ENCODE measurements at places on chromosomes 13 and 19.

- no peak for DNase-seq
Observed at GRCh38 chr13:106499896-106500295, 35.6 kb downstream of the EFNB2 start.

DNA sequence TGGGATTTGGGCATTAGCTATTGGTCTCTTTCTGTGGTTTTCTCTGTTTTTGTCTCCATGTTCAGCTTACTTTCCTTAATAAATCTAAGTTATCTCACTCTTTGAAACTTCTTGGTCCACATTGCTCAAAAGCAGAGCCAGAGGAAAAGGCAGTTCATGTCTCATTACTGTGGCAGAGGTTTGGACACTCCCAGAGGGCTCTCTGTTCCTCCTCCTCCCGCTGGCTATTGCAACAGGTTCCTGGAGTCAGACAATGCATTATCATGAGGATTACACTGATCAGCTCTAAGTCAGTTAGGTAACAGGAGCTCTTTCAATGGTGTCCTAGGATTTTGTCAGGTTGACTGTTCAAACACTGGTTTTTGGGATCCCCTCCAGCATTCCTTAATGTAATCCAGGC, 298.8 kb downstream of the NDFIP2 start:
- DNase-seq = no peak

DNA sequence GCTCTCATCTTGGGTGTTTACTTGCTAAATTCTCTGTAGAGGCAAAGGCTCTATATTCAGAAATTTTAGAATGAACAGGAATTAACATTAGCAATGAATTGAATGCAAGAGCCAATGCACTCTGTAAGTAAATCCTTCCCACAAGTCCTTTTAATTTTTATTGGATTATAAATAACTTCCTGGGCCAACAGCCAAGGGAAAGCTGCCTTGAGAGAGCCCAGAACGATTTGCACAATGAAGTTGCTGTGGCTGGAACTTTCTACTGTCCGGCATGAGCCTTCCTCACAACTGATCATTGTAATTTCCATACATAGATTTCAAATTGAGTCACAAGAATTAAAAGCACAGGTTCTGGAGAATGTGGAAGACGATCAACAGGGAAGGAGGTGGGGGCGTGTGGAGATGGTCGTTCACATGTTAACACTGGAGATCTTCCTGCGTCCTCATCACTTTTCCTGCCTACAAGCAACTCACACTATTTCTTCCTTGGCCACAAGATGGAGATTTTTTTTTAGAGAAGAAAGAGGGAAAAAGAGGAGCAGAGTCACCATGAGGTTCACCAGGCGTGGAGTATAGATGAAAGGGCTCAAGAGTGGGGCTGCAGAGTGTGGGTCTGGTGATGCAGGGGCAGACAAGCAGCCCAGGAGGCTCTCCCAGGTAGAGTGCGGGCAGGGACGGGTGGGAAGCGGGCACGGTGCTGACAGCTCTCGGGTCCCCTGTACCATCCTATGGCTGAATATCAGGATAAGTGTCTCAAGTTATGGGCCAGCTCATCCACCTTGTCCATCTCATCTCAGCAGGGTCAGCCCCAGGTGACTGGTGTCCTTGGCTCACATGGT, 110.7 kb downstream of the SOX1 start:
- DNase-seq = no peak

DNA sequence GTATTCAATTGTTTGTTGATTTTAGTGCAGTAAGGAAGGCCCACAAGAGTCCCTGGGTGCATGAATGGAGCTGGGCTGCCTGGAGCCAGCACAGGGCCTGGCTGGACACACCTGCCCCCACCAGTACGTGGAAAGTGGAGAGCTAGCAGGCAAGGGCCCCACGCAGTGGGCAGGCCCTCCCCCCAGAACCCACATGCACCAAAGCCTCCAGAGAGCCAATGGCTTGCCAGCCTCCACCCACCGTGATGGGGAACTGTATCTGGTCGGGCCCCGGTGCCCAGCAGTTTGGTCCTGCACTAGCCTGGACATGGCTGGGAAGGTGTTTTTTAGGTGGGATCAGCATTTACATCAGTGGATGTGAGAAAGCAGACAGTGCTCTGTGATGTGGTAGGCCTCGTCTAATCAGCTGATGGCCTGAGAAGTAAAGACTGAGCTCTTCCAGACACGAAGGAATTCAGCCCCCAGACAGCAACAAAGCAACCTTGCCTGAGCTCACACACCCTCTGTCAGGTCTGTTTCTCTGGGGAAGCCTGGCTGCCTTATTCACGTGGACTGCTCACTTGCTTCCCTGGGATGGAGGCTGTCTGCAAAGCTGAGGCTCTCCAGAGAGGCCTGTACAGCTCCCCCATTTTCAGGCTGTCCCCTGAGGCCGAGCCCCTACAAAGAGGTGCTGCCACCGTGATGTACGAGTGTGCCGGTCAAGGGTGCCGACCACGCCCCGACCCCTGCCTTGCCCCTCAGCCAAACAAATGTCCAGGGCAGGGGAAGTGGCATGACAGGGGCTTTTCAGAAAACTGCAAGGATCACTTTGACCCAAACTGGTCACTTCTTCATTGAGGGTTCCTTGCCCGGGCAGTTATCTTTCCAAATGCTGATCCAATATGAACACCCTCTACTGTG, 27.5 kb downstream of the RAB20 start:
- DNase-seq = no peak

GRCh38 chr13:76164290-76164689, 528.2 kb downstream of the LMO7 start:
- no peak for DNase-seq

GRCh38 chr13:24097667-24098066, 62.9 kb upstream of the SPATA13 start:
- no peak for DNase-seq

GRCh38 chr13:28476919-28477708, 17.8 kb downstream of the FLT1 start:
- DNase-seq = no peak

- DNase-seq = no peak
Observed at GRCh38 chr13:30984620-30985019, 52.2 kb downstream of the TEX26 start.

- DNase-seq = no peak
Observed at GRCh38 chr13:50238922-50239321, 223.7 kb downstream of the KCNRG start.

- no peak for DNase-seq
Observed at GRCh38 chr19:48967346-48968178, 2.5 kb downstream of the FTL start.

DNA sequence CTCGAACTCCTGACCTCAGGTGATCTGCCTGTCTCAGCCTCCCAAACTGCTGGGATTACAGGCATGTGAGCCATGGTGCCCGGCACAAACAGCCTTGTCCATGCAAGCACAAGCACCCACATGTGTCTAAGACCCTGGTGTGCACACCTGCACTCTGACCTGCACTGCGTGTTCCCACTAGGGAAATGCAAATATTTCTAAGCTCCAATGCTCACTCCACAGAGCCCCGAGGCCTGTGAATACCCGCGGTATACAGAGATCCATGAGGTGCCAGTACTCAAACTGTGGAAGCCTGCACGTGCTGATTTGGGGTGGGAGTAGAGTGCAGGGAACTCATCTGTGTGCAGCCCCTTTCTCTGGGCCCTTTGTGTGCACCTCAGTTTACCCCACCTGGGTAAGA, 14.7 kb downstream of the GADD45B start:
- no peak for DNase-seq

DNA sequence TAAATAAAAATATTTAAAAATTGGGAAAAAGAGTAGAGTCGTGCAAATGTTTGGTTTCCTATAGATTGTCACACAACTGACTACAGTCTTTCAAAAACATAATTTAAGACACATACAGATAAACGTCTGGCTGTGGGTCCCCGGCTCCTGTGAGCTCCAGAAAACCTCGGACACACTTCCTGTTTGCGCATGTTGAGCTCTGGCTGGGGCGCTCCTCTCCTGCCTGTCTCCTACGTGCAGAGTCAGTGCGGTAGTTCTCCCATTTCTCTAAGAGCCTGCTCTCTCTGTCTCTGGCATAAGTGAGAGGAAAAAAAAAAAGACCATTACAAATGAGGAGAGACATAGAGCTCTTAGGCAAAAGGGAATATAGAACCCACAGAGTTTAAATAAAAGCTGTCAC, 128.2 kb upstream of the OBI1 start:
- no peak for DNase-seq

- DNase-seq = no peak
Observed at GRCh38 chr19:41918653-41919244, 9.5 kb downstream of the ERFL start.

GRCh38 chr19:35123573-35123972, 8.0 kb downstream of the FXYD3 start:
- DNase-seq = no peak

GRCh38 chr13:95573221-95573620, 20.7 kb downstream of the CLDN10 start:
- DNase-seq = no peak

GRCh38 chr13:41699759-41700158, 242.4 kb downstream of the RGCC start:
- DNase-seq = no peak

GRCh38 chr19:756236-756635, 5.3 kb downstream of the MISP start:
- no peak for DNase-seq

- no peak for DNase-seq
Observed at GRCh38 chr13:75092143-75092542, 389.8 kb downstream of the TBC1D4 start.

GRCh38 chr19:35902870-35903475, 644 bp downstream of the HCST start:
- no peak for DNase-seq

GRCh38 chr19:53192771-53193534, at the start of gene ZNF665:
Gene ZNF665 (minus strand): TSS chr19:53193358. CDS start chr19:53182898, 10,460 bp downstream.
- no peak for DNase-seq

DNA sequence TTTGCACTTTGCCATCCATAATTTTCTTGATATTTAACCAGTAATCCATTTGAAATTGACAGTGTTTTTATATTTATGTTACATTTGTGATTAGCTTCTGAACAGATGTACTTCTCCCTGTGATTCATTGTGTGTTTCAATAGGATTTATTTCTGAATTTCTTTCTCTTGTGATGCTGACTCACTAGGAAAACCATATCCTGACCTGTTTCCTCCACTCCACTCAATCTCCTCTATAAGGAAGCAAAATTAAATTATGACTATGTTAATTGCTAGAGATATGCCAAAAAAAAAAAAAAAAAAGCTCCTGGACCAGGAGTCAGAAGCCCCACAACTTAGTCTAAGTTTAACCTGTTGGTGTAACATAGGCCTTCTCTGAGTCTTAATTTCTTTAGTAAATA, 614.6 kb upstream of the SPRY2 start:
- DNase-seq = no peak

DNA sequence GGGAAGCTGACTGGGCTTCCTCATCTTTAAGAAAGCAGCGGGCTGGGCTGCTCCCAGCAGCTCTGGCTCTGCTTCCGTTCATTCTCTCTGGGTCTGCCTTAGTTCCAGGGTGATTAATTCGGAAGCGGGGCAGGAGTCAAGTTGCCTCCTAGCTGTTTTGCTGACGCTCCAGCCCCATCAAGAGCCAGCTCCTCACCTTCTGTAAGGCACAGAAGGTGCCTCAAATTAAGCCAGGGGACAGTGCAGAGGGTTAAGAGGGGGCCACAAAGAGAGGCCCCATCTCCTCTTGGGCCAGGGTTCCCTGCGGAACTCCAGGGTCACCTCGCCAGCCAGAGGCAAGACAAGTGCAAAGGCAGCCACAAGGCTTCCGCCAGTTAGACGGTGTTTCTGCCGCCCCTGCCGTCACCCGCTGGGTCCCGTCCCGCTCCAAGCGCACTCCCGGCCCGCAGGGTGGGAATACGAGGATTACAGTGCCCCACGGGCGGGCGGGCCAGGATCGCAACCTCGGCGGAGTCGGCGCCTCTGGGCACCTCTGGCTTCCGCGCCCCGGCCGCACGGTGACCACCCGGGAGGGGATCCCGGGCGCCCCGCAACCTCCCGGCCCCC, 508 bp downstream of the SLC15A1 start:
- no peak for DNase-seq

DNA sequence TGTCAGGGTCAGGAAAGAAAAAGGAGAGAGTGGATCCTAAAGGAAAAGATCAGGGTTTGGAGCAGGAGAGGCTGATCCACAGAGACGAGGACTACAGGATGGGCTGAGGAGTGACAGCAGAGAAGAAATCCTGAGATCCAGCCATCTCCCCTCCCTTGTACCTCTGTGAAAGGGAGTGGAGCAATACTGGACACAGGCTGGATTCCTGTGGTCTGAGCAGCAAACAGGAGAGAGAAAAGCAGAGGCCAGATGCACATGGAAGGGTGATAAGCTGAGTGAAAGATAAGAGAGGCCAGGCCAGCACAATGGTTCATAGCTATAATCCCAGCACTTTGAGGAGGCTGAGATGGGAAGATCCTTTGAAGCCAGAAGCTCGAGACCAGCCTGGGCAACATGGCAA, 472.1 kb upstream of the TSHZ3 start:
- DNase-seq = no peak

GRCh38 chr13:23723471-23723870, 153.3 kb downstream of the TNFRSF19 start:
- DNase-seq = no peak

DNA sequence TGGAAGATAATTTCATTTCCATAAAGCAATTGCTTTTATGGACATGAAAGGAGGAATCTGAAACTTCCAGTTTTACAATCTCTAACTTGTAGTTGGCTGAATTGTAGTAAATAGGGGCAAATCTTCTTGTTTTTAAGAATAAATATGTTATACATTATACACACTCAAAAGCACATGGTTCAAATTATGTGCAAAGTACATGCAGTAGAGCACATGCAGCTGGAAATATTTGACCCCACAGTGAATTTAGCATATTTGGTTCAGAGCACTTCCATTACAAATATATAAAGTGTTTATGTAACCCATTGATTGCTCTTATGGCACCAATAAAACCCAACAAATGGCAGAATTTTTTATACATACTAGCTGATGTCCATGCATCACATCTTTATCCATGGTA, 180.5 kb downstream of the IRS2 start:
- DNase-seq = no peak

DNA sequence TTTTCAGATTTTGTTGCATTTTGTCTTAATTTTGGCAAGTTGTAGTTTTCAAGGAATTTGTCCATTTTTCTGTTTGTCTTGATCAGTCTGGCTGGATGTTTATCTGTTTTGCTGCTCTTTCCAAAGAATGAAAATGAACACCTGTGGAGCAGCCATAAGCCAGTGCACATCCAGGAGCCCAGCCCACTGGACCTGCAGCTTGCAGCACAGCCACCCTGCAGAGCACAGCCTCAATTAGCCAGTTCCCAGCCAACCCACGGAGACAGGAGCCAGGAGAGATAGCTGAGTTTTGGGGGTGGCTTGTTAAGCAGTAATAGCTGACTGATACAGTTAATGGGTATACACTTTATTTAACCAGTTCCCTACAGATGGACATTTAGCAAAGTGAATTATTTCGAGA, 38.0 kb upstream of the URI1 start:
- DNase-seq = no peak

- no peak for DNase-seq
Observed at GRCh38 chr13:101673360-101674105, 221.1 kb downstream of the ITGBL1 start.
